ENCODE measurements at places on chromosomes 6 and 20.

DNA sequence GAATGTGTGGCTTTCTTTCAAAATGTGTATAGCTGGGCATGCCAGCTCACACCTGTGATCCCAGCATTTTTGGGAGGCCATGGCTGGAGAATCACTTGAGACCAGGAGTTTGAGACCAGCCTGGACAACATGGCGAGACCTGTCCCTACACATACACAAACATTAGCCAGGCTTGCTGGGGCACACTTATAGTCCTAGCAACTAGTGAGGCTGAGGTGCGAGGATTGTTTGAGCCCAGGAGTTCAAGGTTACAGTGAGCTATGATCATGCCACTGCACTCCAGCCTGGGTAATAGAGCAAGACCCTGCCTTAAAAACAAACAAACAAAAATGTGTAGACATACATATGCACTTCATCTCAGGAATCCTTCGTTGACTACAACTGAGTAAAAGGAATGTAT is 31.1 kb upstream of the PLEKHG1 start:
- DNase-seq: no peak

GRCh38 chr6:41958022-41958856 is 16.6 kb upstream of the CCND3 start:
- DNase-seq: no peak

GRCh38 chr6:108417027-108417426 is 122.2 kb downstream of the AFG1L start:
- DNase-seq: peak; percentile 43

- DNase-seq: peak; percentile 97
Observed at GRCh38 chr6:26045065-26045927, 41.9 kb upstream of the HFE start.

GRCh38 chr20:40319741-40320516 is 369.1 kb downstream of the MAFB start:
- no peak for DNase-seq

GRCh38 chr6:34324738-34325444 is 67.6 kb downstream of the NUDT3 start:
- no peak for DNase-seq

GRCh38 chr6:4610256-4610655 is 165.9 kb upstream of the CDYL start:
- DNase-seq: no peak

GRCh38 chr6:33427585-33428223 is 7.8 kb downstream of the SYNGAP1 start:
- peak; percentile 23 for DNase-seq

DNA sequence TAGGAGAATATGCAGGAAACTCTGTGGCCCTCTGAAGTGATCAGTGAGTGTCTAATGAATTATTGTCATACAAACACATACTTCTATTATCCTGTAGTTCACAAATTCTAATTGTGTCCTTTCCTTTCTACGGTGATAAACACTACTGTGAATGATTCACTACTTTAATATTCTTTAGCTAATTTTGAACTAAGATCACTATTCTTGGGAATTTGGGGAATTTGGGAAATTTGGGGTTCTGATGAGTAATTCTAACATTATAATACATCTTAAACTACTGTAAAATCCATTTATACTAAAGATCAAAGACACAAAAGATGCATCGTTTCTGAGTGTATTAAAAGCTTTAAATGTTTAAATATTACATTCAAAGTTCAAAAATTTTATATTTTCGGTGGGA is 1287.2 kb upstream of the CITED2 start:
- DNase-seq: no peak

DNA sequence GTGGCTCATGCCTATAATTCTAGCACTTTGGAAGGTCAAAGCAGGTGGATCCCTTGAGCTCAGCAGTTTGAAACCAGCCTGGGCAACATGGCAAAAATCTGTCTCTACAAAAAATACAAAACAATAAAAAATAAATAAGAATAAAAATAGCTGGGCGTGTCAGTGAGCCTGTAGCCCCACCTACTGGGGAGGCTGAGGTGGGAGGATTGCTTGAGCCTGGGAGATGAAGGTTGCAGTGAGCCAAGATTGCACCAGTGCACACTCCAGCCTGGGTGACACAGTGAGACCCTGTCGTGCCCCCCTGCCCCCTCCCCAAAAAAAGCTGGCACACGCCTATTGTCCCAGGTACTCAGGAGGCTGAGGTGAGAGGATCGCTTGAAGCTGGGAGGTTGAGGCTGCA is 35.1 kb upstream of the SRPK1 start:
- DNase-seq: no peak

DNA sequence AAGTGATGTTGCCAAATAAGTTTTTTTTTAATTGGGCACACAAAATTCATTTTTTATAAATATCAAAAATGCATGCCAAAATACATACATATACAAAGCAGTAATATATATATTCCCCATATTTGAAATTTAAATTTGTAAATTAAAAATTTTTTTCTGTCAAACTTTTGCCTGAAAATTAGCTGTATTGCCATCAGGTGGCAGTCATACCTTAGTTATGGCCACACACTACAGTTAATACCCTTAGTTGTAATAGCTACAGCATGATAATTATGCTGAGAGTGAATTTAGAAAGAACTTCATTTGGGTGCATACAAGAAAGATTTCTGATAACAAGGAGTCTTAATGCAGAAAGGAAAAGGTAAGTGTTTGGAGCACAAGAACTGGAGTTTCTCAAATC is 46.2 kb upstream of the SDHAF4 start:
- peak; percentile 3 for DNase-seq

DNA sequence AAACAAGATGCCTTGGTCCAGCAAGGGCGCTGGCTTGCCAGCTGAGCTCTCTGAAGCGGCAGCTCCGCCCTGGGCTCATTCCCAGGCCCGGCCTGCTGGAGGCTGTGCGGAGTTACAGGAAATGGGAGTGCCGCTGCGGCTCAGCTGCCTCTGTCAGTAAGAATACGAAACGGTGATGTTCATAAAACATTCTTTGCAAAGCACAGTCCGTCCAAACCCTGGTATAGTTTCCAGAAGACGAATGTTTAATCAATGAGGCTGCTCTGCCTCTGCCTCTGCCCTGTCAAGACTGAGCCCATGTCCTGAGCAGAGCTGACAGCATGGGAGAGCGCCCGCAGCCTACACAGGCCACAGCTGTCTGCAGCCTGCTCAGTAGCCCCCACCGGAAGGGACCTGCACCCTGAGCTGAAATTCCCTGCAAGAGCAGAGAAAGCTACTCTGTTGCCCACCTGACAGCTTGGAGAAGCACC is 153.3 kb upstream of the SNX9 start:
- DNase-seq: peak; percentile 11

GRCh38 chr6:131471331-131471730 is 101.7 kb upstream of the ARG1 start:
- DNase-seq: no peak

- no peak for DNase-seq
Observed at GRCh38 chr20:17556837-17557674, 12.8 kb upstream of the DSTN start.

DNA sequence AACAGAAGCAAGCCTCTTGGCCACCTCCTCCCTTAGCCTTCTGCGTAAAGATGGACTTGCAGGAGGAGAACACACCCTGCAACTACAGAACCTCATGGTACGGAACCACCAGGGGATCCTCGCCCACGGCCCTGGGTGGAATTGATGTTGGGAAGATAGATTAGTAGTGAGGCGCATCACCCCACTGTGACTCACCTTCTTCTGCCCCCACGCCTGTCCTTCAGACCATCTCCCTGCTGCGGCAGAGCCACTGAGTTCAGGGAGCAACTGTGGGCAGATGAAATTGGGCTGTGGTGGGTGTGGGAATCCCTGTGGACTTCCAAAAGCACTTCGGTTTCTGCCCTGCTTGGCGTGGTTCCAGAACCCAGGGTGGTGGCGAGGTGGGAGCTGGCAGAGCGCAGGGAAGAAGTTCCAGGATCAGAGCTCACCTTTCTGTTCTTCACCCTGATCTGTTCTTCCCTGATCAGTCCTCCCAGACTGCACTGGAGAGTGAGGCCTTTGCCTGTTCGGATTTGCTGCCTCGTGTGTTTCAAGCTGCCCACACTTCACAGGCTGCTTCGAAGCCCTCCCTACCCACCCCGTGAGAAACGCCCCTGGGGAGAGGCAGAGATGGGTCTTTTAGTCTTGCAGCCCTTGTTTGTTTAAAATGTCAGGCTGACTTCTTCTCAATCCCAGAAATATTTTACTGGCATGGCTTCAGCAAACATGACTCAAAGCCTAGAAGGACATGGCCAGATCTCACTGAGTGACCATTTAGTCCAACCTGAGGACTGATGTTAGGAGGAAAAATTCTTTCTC is 92.8 kb upstream of the MLN start:
- no peak for DNase-seq

DNA sequence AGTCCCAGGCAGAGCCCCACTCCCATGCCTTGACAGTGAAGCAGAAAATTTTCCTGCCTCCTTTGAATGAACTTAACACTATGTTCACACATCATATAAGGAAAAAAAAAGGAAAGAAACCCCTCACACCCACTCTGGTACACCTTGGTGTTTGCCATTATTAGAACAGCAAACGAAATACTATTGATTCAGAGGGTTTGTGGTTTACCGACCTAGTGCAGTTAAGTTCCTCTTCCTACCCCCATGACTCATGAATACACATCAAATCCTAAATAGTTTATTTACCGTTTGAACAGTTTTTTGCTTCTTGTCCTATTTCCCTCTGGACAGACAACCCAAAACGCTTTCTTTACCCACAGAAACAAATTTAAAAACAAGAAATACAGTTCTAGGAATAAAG is 237.7 kb downstream of the FOXA2 start:
- peak; percentile 87 for DNase-seq

DNA sequence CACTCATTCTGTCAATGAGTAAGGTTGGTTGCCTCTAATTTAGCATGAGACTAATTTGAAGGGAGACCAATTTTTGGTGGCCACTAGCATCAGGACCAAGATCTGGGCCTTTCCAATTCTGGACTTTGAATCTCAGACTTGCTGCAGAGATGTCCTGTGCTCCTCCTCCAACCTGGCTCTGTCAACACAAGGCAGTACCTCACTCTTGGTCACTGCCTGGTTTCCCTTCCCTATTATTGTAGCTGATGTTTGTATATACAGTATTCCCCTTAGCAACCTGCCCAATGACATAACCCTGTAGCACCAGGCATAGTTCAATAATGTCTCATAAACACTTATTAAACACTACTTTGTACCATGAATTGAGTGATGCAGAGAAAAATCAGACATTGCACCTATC is 50.4 kb downstream of the UNC5CL start:
- peak; percentile 60 for DNase-seq

- DNase-seq: no peak
Observed at GRCh38 chr6:16722630-16723029, 38.6 kb downstream of the ATXN1 start.

- DNase-seq: no peak
Observed at GRCh38 chr6:75317503-75318206, 33.1 kb upstream of the TMEM30A start.

DNA sequence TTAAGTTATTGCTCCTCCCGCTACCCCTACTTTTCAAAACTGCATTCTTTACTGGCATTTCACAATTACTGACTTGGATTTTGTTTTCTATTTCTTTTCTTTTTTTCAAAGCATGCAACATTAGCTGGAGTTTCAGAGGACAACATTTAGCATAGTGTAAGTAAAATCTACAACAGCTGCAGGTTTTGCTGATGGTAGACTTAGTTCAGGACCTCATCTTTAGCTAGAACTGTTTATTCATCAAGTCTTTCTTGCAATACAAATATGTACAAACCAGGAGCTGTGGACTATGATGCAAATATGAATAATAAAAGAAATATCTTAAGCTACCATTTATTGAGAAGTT is 728 bp upstream of the CEP162 start:
- DNase-seq: no peak

DNA sequence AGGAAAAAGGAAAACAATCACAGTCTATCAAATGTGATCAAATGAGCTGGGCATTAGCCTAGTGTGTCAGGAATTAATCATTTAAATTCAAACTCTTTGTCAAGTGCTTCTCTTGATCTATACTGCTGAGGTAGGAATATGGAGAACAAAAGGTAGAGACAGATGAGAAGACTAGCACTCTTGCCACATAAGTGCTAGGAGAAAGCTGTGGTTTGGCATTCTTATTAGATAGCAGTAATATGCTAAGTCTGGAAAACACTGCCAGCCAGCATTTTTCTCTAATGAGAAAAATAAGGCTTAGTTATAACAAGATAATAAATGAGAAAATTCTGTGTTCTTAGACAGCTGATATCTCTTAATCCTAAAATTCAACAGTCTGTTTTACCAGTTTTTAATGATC is 38.9 kb downstream of the ORC3 start:
- DNase-seq: no peak

DNA sequence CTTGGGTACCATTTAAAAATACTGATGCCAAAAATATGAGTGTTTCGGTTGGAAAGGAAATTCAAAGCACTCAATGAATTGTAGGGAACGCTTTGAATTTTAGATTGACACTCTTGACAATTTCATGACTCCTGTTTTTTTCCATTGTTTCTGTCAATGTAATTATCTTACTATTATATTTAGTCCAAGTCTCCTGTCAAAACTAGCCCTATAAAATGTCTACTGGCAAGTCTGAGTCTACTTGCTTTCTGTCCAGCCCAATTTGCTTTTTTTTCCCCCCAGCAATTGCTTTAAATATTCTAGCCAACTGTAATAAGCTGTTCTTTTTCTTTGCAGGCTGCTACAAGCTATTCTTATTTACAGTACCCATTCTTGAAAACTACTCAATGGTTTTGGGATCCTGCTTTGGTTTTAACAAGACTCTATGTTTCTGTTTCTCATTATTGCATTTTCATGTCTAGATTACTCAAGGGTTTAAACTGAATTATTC is 1103.9 kb upstream of the GJE1 start:
- no peak for DNase-seq

DNA sequence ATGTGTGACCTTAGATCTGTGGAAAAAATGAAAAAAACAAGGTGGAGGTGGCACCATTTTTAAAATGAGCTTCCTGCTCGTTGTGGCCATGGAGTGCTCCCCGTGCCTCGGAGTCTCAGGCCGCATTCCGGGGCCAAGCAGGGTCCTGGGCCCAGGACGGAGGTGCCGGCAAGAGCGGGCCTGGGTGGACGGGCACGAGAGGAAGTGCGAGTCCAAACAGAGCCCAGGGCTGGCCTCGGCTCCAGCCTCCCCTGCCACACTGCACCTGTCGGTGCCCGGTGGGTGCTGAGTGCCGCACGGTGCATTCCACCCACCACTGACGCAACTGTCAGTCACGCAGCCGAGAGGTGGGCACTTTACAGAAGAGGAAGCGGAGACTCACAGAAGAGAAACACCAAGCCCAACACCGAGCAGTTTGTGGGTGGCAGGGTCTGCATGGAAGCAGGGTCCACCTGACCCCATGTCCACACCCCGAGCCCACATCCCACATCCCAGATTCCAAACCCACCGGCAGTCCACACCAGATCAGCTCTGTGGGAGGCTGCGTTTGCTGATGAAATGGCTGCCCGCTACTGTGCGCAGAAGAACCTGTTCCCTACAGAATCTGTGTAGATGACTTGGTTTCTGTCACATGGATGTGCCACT is 97.7 kb downstream of the PSMB1 start:
- DNase-seq: no peak

DNA sequence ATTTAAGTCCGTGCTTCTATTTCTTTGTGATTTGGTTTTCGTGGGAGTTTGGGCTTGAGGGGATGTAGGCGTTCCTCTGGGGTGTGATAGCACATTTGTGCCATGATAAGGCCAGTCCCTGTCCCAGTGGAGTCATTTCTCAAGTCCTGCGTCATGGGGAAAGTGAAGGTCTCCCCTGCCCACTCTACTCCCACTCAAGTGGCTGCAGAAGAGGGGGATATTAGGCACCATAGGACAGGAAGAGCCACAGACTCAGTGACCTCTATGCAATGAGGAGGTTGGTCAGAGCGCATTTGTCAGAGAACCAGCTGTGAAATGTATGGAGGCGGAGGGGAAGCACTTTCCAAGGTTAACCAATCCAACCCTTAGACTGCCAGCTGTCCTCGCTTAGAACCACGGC is 51.9 kb upstream of the EDN1 start:
- peak; percentile 79 for DNase-seq

Measured in MV-4-11 (cell line).